Activated CD8-positive, alpha-beta memory T cell treated with anti-CD3 and anti-CD28 coated beads for 48 hours (primary cell): ENCODE measurements at places on chromosomes 2 and 18.

DNA sequence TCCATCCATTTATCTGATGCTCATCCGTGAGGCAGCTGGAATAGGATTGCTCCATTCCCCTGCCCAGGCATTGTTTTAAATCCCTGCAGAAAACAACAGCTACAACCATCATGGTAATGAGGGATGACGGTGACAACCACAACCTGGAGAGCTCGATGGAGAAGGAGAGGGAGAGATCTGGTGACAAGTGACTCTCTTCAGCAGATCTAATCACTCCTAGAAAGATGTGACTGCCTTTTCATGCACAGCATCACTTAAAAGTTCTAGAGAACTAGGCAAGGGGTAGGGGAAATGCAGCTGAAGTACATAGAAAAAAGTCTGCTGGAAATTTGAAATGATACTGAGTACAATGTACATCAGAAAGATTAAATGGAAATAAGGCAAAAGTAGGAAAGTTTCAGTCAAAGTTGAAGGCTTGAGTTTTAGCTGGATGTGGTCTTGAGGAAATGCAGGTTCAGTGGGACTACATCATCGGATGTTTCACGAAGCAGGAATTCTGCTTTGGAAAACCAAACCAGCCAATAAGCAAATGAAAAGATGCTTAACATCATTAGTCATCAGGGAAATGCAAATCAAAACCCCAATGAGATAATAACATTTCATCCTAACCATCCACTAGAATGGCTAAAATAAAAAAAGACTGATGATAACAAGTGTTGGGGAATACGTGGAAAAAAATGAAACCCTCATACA, 6.8 kb upstream of the ARHGAP25 start:
- DNase-seq, result no peak

GRCh38 chr2:26910176-26910575, 60.3 kb upstream of the MAPRE3 start:
- no peak for DNase-seq

DNA sequence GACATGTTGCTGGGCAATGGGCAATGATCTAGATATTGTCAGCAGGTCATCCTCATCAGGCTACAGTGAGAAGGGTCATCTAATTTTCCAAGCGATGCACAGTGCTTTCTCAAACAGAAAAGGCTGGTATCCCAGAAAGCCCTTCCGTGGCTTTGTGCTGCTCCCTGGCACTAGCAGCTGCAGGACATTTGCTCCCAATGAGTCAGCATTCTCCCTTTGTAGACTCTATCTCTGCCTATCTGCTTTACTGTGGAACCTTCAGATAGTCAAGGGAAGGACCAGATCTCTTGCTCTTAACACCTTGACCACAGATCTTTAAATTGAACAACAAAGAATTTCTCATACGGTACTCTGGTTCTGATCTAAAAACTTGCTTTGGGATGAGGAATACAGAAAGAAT, 101.4 kb downstream of the CDH2 start:
- DNase-seq, result no peak

GRCh38 chr2:85851253-85852151, 37.3 kb downstream of the ST3GAL5 start:
- no peak for DNase-seq

DNA sequence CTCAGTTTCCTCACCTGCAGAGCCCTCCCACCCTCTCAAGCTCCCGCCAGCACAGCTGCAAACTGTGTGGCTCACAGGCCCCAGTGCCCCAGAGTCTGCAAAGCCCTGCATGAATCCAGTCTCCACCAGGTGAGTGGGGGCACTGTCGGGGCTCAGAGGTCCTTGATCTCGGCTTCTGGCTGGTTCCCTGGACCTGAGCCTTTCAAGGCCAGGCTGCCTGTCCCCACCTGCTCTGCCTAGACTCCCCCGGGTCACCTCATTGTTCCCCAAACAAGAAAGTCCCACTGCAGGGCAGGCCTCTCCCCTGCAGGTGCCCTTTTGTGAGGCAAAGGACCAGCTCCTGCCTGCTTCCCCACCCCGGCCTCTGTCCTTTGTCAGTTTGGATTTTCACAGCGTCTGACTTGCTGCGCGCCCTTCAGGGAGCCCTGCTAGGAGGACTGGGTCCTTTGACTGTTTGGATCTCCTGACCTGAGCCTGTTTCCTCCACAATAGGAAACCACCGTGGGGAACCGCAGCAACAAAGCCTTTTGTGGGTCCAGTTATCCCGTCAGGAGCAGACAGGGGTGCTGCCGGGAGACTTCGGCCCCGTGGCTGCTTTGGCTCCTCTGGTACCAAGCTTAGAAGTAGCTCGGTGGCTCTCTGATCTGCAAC, 200.5 kb upstream of the HDAC4 start:
- no peak for DNase-seq

- DNase-seq, result no peak
These were observed 41.4 kb downstream of the CRIM1 start for GRCh38 chr2:36396878-36397539.

DNA sequence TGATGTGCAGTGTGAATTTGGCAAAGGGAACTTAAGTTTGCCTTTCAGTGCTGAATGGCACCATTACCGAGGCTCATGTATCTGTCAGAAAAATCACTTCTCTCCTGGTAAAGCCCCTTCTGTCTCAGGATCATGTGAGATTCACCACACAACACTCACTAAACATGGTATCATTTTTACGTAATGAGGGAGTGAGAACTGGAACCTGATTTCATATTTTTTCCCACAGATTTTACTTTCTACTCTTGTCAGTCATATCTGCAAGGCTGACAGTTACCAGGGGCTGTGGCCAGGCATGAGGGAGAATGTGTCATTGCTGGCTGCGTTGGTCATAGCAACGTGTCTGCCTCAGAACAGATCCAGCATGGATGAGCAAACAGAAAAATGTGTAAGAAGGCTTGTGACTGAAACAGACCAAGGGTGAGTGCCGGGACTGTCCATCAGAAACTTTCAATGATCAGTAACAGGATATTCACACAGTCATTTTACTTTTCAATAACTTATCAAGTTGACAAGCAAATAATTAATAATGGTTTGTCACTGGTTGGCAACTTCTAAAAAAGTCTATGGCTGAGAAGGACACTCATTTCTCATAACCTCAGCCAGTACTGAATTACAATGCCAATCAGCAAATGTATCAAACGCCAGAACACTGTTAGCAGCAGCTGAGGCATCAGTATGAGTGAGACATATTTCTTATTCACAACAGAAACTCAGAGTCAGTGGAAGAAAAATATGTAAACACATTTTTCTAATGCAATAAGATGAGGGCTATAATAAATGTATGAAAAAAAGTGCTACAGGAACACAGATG, 100.5 kb downstream of the CDC42EP3 start:
- DNase-seq, result no peak

DNA sequence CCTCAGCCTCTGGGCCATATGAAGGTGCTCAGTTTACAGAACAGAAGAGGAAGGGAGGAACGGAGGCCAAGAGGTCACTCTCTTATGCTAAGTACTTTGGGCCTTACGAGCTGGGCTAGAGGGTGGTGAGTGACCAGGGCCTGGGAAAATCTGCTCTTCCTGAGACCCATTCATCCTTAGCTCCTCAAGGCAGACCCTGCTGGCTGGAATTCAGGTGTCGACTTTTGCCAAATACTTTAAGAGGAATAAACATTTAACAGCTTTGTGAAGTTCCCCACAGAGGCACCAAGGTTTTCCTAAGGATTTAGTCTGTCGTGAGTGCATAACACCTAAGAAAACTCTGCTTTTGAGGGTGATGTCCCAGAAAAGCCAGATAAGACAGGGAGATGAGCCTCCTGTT, 129.7 kb upstream of the SIX2 start:
- DNase-seq, result no peak

DNA sequence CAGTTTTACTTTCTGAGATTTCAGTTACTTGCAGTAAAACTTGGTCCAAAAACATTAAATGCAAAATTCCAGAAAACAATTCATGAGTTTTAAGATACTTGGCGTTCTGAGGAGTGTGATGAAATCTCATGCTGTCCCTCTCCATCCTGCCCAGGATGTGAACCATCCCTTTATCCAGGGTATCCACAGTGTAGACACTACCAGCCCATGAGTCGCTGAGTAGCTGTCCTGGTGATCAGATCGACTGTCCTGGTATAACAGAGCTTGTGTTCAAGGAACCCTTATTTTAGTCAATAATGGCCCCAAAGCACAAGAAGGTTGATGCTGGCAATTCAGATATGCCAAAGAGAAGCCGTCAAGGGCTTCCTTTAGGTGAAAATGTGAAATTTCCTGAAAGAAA, 3.2 kb downstream of the SP100 start:
- no peak for DNase-seq

- no peak for DNase-seq
These were observed 804.4 kb upstream of the CELF4 start for GRCh38 chr18:38369772-38370690.

- DNase-seq, result no peak
These were observed 49.7 kb upstream of the ODC1 start for GRCh38 chr2:10497797-10498251.

GRCh38 chr2:38907743-38908562, 18.3 kb downstream of the ARHGEF33 start:
- no peak for DNase-seq

DNA sequence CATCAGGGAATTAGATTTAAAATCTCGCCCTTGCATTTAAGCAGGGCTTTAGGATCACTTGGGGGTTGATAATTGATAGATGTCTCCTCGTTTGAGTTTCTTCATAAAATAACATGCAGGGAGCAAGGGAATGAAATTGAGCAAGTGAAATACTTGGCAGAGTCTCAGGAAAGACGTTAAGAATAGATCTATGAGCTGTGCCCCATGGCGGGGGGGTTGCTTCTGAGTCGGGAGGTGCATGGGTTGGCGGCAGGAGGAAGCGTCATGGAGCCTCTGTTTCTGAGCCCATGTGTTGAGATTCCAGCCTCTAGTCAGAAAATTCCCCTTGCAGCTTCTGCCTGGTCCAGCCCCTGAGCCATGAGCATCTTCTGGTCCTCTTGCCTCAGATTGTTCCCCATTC, 82.0 kb downstream of the APOB start:
- no peak for DNase-seq

GRCh38 chr2:112683550-112684414, 37.0 kb upstream of the NT5DC4 start:
- no peak for DNase-seq

GRCh38 chr2:40964509-40965250, 512.8 kb upstream of the SLC8A1 start:
- DNase-seq, result no peak

DNA sequence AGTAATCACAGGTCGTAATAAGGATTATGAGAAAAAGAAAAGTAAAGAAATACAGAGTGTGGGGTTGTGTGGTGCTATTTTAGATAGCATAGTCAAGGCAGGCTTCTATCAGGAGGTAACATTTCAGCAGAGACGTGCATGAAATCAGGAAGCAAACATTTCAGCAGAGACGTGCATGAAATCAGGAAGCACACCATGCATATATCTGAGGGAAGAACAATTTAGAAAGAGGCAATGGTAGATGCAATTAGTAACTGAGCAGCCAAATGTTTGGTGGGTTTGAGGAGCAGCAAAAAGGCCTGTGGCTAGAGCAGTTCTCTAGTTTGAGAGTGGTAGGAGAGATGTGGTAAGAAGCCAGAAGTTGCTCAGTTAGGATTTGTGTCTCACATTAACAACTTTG, 713.7 kb downstream of the ADCYAP1 start:
- DNase-seq, result no peak

DNA sequence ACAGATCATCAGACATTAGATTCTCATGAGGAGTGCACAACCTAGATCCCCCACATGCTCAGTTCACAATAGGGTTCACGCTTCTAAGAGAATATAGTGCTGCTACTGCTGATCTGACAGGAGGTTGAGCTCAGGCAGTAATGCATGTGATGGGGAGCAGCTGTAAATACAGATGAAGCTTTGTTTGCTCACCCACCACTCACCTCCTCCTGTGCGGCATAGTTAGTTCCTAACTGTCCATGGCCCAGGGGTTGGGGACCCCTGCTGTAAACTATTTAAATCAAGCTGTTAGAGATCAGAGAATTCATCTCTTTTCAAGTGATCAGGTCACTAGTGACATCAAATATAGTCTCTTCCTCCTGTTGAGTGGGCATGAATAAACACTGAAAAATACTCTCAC, 88.8 kb upstream of the ACVR2A start:
- no peak for DNase-seq

DNA sequence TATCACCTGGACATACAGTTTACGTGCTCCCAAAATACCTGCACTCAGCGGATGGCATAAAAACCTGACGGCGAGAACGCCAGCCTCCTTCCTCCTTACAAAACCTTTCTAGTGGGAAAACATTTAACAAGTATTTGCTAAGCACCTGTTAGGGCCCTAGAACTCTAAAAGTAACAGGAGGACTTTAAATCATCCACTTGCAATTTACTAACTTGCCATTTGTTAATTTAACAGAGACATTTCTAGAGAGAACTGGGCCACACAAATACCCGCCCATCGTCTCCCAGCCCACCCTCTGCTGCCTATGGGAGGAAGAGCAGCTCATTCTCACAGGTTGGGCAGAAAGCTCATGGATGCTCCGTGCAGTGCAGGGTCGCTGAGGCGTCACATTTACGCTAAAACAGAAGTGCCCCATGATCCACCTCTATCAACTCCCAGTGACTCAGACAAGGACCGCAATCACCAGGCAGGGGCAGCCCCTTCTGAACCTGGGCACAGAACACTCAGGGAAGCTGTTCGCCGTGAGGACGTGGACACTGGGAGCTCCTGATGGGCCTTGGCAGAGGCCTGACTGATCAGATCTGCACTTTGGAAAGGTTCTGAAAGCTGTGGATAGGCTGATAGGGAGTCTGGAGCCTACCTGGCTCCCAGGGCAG, 106.9 kb downstream of the HDAC4 start:
- no peak for DNase-seq

DNA sequence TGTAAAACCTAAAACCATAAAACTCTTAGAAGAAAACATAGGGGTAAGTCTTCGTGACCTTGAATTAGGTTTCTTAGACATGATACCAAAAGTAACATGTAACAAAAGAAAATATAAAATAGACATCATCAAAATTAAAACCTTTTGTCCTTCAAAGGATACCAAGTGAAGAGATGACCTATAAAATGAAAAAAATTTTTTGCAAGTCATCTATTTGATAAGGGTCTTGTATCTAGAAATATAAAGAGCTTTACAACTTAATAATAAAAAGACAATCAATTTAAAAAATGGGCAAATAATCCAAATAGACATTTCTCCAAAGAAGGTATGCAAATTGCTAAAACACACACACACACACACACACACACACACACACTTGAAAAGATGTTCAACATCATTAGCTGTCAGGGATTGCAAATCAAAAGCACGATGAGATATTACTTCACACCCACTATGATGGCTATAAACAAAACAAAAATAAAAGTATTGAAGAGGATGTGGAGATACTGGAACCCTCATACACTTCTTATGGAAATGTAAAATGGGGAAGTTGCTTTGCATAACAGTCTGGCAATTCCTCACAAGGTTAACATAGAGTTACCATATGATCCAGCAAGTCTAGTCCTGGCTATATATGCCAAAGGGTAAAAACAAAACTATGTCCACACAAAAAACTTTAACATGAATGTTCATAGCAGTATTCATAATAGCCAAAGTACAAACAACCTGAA, 23.3 kb downstream of the SPDYA start:
- no peak for DNase-seq

- no peak for DNase-seq
These were observed 1.3 kb downstream of the SDC1 start for GRCh38 chr2:20223407-20224163.

GRCh38 chr2:138381373-138381772, 120.2 kb upstream of the SPOPL start:
- no peak for DNase-seq

- no peak for DNase-seq
These were observed 40.3 kb downstream of the METTL8 start for GRCh38 chr2:171393487-171393886.
